ENCODE measurements at places on chromosomes 12 and 14. TPM values are rescaled to one million over a fixed set of nuclear protein-coding genes. Genes with fewer than 3 reads are reported as not detected.

Gene CLEC7A
- not detected for total RNA-seq

Gene RASAL1
- not detected for total RNA-seq

Gene ANO4
- total RNA-seq = 11.3 TPM

Gene SOS2
- 23.8 TPM for total RNA-seq

Gene PPP1R36
- 1.3 TPM for total RNA-seq

Gene RPGRIP1
- total RNA-seq = under 0.01 TPM

Gene SMOC1
- not detected for total RNA-seq

Gene KLRB1
- total RNA-seq = not detected

Gene SYCP3
- total RNA-seq = 0.26 TPM

Gene PLA2G1B
- total RNA-seq = not detected

Gene ANKRD13A
- total RNA-seq = 82.4 TPM

Gene AKAP5
- 0.17 TPM for total RNA-seq

Gene GPD1
- total RNA-seq = not detected

Gene KRT86
- total RNA-seq = 0.17 TPM

GRCh38 chr12:92696216-92696615, 6.6 kb upstream of the PLEKHG7 start:
- peak; percentile 84 for DNase-seq

GRCh38 chr14:87158283-87158682, 834.7 kb downstream of the GALC start:
- DNase-seq = no peak

DNA sequence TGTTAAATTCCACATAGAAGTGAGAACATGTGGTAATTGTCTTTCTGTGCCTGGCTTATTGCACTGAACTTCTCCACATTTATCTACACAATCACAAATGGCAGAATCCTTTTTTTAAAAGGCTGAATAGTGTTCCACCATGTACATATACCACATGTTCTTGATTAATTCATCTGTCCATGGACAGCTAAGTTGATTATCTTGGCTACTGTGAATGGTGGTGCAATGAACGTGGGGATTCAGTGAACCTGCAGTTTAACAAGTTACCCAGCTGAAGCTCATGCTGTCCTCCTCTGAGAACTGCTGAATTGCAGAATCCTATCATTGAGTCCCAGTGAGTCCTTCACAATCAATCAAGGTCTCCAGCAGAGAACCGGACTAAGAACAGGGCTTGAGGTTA, 74.9 kb downstream of the TBK1 start:
- peak; percentile 34 for DNase-seq

GRCh38 chr12:34398366-34398705, 376.0 kb downstream of the ALG10 start:
- no peak for DNase-seq

- DNase-seq = no peak
Observed at GRCh38 chr12:108594-108993, 42.0 kb downstream of the IQSEC3 start.

- DNase-seq = no peak
Observed at GRCh38 chr14:53564870-53565269, 391.8 kb downstream of the BMP4 start.

GRCh38 chr12:68229956-68230355, 4.3 kb upstream of the IL26 start:
- no peak for DNase-seq

DNA sequence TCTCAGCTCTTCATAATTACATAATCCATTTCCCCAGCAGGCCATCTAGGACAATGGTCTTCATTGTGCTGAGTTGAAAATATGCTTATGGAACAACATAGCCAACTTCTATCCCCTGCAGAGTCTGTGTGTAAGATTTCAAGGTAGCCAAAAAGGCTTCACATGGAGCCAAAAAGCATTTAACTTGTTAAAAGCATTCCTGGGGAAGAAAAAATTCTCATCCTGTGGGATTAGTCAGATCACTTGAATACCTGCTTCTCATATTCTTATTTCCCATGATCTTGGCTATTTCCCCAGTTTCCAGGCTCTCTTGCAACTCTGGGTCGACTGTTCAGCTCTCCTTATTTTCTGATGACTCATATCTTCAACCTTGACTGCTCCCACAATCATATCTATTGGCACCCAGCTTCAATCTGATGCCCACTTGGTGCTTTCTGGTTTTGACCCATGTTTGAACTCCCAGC, 178.9 kb downstream of the KLHL28 start:
- DNase-seq = no peak

- no peak for DNase-seq
Observed at GRCh38 chr14:82431031-82431430, 897.4 kb upstream of the SEL1L start.

DNA sequence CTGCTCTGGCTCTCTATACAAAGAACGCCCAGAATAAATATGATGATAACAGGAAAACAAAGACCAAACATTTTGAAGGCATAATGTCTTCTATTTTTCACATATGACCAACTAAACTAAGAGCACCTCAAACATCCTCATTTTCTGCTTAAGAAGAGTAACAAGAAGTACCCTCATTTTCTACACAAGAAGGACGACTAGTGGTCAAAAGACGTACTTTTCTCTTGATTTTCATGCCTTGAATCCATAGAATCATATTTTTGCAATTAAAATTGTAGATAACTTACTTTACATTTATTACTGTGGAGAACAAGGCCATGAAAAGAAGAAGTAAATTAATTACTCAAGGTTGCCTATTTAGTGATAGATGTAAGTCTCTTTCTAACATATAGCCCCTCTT, 358.6 kb downstream of the DUSP6 start:
- DNase-seq = peak; percentile 88

- DNase-seq = no peak
Observed at GRCh38 chr12:71704920-71705319, 19.0 kb downstream of the TMEM19 start.

DNA sequence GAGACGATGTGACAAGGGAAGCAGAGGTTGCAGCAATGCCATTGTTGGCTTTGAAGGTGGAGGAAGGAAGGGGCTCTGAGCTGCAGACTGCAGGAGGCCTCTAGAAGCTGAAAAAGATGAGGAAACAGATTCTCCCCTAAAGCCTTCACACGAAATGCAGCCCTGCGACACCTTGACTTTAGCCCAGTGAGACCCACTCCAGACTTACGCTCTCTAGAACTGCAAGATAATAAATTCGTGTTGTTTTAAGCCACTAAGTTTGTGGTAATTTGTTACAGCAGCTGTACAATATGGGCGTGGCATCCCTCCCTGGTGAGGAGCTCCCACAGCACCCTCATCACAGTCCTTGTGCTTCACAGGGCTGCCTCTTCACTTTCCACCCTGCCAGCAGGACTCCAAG, 53.2 kb downstream of the GOLGA5 start:
- DNase-seq = no peak

- DNase-seq = no peak
Observed at GRCh38 chr12:67391034-67391433, 121.9 kb downstream of the CAND1 start.

- peak; percentile 93 for DNase-seq
Observed at GRCh38 chr12:122366685-122367475, 55.6 kb downstream of the CLIP1 start.

DNA sequence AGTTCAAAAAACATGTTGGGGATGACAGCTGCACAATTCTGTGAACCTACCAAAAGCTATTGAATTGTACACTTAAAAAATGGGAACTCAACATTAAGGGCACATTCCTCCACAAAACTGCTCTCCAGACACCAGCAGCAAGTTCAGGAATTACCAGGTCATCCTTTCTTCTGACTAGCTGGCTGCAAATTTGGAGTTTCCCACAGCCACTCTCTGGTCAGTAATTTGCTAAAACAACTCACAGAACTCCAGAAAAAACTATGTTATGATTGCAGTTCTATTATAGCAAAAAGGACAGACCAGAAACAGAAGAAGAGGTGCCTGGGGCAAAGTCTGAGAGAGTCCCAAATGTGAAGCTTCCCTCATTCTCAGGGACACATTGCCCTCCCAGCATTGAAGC, 20.1 kb upstream of the PLEKHD1 start:
- no peak for DNase-seq

All from fibroblast of lung (primary cell).